ENCODE measurements at places on chromosomes 12 and 14. TPM values are rescaled to one million over a fixed set of nuclear protein-coding genes. Genes with fewer than 3 reads are reported as not detected.

- H3K36me3 ChIP-seq, result peaks cover 4% of the 10 kb centered on the region
- peaks cover 42% of the 10 kb centered on the region for H3K4me1 ChIP-seq
- no peaks in the 10 kb centered on the region for H3K27me3 ChIP-seq
- peak overlapping the region; percentile 18 for H3K4me3 ChIP-seq
Measured at GRCh38 chr12:124391340-124392261, 96.7 kb downstream of the RFLNA start.

Gene HOXC6
- not detected for total RNA-seq

Gene MYH6
- total RNA-seq, result not detected

Gene SVOP
- not detected for total RNA-seq

- no peak overlapping the region for H3K27ac ChIP-seq
- no peaks in the 10 kb centered on the region for H3K4me1 ChIP-seq
- no peak for DNase-seq
- no peak overlapping the region for H3K4me3 ChIP-seq
Measured at GRCh38 chr14:23869078-23869719, 84.4 kb upstream of the DHRS4 start.

GRCh38 chr12:118038137-118038536, 21.6 kb downstream of the RFC5 start:
- H3K4me3 ChIP-seq, result no peak overlapping the region
- DNase-seq, result no peak
- H3K4me1 ChIP-seq, result peaks cover 49% of the 10 kb centered on the region
- H3K27me3 ChIP-seq, result no peaks in the 10 kb centered on the region
- peak overlapping the region; percentile 45 for H3K27ac ChIP-seq

Gene PLEKHD1
- 0.07 TPM for total RNA-seq

- H3K27me3 ChIP-seq, result no peaks in the 10 kb centered on the region
- H3K27ac ChIP-seq, result no peak overlapping the region
- H3K4me3 ChIP-seq, result no peak overlapping the region
- no peaks in the 10 kb centered on the region for H3K4me1 ChIP-seq
- no peak for DNase-seq
Measured at GRCh38 chr12:79618848-79619404, 71.8 kb downstream of the PAWR start.

DNA sequence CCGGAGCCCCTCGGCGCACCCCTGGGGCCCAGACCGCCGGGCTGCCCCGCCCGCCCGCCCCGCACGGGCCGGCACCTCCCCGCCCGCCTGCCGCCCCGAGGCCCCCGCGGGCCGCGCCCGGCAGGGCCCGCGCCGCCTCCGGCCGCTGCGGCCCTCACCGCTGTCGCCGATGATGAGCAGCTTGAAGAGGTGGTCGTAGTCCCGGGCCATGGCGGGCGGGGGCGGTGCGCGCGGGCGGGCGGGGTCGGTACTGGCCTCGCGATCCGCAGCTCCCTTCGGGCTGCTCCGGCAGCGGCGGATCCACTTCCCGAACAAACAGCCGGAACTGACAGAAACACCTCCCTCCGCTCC, at the start of gene RAB35:
Gene RAB35 (minus strand): TSS at position 313 of the 351 bp plus-strand sequence. CDS start 103 bp downstream, at position 210.
- peak within 1 kb of the TSS; percentile 94 for H3K27ac ChIP-seq
- no peak for DNase-seq
- peak within 1 kb of the TSS; percentile 98 for H3K4me3 ChIP-seq
- H3K4me1 ChIP-seq, result peaks cover 59% of the 10 kb centered on the region
- H3K27me3 ChIP-seq, result no peaks in the 10 kb centered on the region
- H3K36me3 ChIP-seq, result peaks cover 42% of the 10 kb centered on the region

GRCh38 chr14:71103662-71104484, 196.6 kb downstream of the PCNX1 start:
- H3K27ac ChIP-seq, result peak overlapping the region; percentile 2
- no peak for DNase-seq
- H3K4me1 ChIP-seq, result peaks cover 3% of the 10 kb centered on the region
- no peak overlapping the region for H3K4me3 ChIP-seq
- H3K27me3 ChIP-seq, result no peaks in the 10 kb centered on the region
- peaks cover 19% of the 10 kb centered on the region for H3K36me3 ChIP-seq

- no peaks in the 10 kb centered on the region for H3K36me3 ChIP-seq
- no peaks in the 10 kb centered on the region for H3K4me1 ChIP-seq
- peaks cover 2% of the 10 kb centered on the region for H3K27me3 ChIP-seq
- H3K27ac ChIP-seq, result no peak overlapping the region
- DNase-seq, result no peak
- H3K4me3 ChIP-seq, result no peak overlapping the region
Measured at GRCh38 chr14:25308244-25308643, 258.3 kb upstream of the STXBP6 start.

- no peaks in the 10 kb centered on the region for H3K36me3 ChIP-seq
- H3K27me3 ChIP-seq, result no peaks in the 10 kb centered on the region
- H3K27ac ChIP-seq, result no peak overlapping the region
Measured at GRCh38 chr14:57583396-57583795, 89.7 kb upstream of the CCDC198 start.

GRCh38 chr12:65318186-65318685, 39.8 kb downstream of the MSRB3 start:
- no peak overlapping the region for H3K4me3 ChIP-seq
- H3K4me1 ChIP-seq, result no peaks in the 10 kb centered on the region
- H3K27me3 ChIP-seq, result peaks cover 4% of the 10 kb centered on the region
- DNase-seq, result no peak
- H3K36me3 ChIP-seq, result no peaks in the 10 kb centered on the region

Gene TECPR2
- total RNA-seq, result 4.7 TPM

Gene RIMKLB
- 8.6 TPM for total RNA-seq

Gene MRPS35
- 56.4 TPM for total RNA-seq

- no peaks in the 10 kb centered on the region for H3K36me3 ChIP-seq
- H3K27me3 ChIP-seq, result peaks cover 2% of the 10 kb centered on the region
- DNase-seq, result no peak
- H3K4me1 ChIP-seq, result peaks cover 8% of the 10 kb centered on the region
- H3K4me3 ChIP-seq, result no peak overlapping the region
Measured at GRCh38 chr14:100619396-100620254, 32.4 kb upstream of the BEGAIN start.

Gene TAS2R14
- 1.0 TPM for total RNA-seq

Gene CLEC4E
- total RNA-seq, result not detected

DNA sequence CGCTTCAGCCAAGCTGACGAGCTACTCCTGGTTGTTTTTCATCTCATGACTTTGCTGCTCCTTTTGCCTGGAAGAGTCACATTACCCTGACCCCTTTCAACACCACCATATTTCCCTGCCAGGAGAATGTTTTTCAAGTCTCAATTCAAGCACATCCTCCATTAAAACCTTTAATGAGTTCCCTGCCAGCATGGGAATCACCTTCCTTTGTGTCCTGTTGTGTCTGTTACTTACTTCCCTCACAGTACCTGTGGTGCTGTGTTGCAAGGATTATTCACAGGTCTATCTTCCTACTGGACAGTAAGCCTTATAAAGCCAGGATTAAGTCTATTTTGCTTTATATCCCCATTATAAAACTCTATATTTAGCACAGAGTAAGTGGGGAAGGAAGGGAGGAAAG, 13.6 kb upstream of the SLC35F4 start:
- peaks cover 1% of the 10 kb centered on the region for H3K27me3 ChIP-seq
- no peaks in the 10 kb centered on the region for H3K36me3 ChIP-seq
- no peaks in the 10 kb centered on the region for H3K4me1 ChIP-seq
- no peak for DNase-seq
- H3K4me3 ChIP-seq, result no peak overlapping the region

DNA sequence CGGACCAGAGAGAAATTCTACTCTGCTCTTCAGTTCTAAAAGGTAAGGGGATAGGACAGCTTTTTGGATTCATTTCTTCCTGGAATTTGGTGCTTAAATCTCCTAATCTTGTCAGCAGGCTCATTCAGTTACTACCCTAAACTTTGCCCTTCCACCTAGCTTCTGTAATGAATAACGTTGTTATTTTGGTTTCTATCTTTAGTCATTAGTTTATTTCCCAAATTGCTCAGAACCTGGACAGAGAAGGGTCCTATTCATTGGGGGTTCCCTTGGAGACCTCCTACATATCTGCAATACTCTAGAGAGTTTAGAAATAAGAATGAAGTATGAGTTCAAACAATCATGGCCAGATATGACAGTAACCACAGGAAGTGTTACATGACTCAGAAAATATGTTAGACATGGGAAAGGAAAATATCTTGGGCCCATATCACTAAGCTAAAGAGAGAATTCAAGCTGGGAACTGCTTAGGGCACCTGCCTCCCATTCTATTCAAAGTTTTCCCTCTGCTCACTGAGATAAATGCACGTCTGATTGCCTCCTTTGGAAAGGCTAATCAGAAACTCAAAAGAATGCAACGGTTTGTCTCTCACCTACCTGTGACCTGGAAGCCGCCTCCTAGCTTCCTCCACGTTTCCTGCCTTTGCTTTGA, 87.9 kb downstream of the GAS2L3 start:
- H3K27me3 ChIP-seq, result peaks cover 1% of the 10 kb centered on the region
- DNase-seq, result no peak
- no peak overlapping the region for H3K4me3 ChIP-seq
- H3K36me3 ChIP-seq, result no peaks in the 10 kb centered on the region

Gene PROX2
- 0.38 TPM for total RNA-seq

Gene SLC17A8
- not detected for total RNA-seq

DNA sequence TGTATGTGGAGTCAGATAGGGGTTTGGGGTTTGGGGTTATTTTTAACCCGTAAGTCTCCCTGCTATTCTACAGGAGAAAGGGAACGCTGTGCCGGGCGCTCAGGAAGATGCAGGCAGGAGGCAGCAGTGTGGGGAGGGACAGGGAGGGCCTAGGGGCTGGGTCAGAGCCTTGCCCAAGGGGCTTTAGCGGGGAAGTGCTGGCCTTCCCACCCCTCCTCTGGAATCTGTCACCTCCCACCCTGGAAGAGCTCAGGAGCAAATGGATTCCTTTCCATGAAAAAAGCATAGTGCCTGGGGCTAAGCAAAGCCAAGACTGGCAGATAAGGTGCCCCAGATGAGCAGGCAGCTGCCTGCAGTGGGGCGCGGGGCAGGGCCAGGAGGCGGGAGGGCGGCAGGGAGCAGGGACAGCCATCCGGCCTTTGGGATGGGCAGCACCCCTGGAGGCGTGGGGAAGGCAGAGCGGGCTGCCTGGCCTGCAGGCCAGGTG, 7.3 kb upstream of the INF2 start:
- H3K4me3 ChIP-seq, result no peak overlapping the region
- no peak for DNase-seq
- peaks cover 36% of the 10 kb centered on the region for H3K4me1 ChIP-seq
- no peak overlapping the region for H3K27ac ChIP-seq
- H3K36me3 ChIP-seq, result no peaks in the 10 kb centered on the region

GRCh38 chr12:95102916-95103671, 29.7 kb upstream of the NR2C1 start:
- peak overlapping the region; percentile 57 for H3K27ac ChIP-seq
- DNase-seq, result peak; percentile 62
- no peak overlapping the region for H3K4me3 ChIP-seq
- H3K27me3 ChIP-seq, result no peaks in the 10 kb centered on the region

Gene SYT1
- total RNA-seq, result not detected

Gene SLC7A7
- not detected for total RNA-seq

- DNase-seq, result no peak
- H3K4me1 ChIP-seq, result peaks cover 2% of the 10 kb centered on the region
- no peak overlapping the region for H3K27ac ChIP-seq
- no peak overlapping the region for H3K4me3 ChIP-seq
Measured at GRCh38 chr12:39935275-39935674, 170.6 kb downstream of the SLC2A13 start.

DNA sequence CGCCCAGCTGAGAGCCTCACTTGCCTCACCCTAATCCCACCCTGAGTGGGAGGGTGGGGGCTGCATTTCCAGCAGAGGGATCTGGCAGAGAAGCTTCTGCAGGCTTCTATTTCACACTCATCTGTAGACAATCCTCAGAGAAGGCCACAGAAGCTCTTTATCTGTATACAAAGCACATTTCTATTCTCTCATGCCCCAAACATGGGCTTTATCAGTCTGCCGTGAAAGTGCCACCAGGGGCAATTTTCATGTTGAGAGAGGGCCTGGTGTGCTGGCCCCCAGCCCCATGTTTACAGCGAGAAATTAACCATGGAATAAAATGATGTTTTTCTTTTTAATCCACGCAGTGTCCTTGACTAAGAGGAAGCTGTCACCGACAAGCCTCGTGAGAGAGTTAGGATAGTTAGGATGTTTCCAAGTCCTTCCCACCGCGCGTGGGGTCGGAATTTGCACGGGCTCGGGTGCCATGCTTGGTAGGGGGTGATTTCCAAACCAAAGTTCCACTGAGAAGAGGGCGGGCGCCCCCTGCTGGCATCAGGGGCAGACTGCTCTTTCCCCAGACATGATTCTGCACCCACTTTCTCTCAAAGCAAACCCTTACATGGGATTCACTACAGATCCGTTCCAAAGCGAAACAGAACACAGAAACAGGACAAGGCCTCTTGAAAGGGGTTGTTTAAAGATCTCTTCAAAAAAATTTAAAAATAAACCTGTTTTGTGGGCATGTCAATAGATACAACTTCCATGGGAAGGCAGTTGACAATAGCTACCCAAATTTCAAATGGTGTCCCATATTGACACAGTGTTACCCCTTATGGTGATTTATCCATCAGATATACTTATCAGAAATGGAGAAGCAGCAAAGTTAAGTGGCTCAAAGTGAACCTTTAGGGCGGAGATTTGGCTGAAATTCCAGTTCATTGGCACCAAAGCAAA, 19.4 kb downstream of the BDKRB1 start:
- H3K27ac ChIP-seq, result no peak overlapping the region
- H3K36me3 ChIP-seq, result no peaks in the 10 kb centered on the region
- H3K4me1 ChIP-seq, result peaks cover 2% of the 10 kb centered on the region
- peak; percentile 78 for DNase-seq

Gene BRI3BP
- total RNA-seq, result 22.3 TPM

- H3K27ac ChIP-seq, result no peak overlapping the region
- no peak overlapping the region for H3K4me3 ChIP-seq
- no peaks in the 10 kb centered on the region for H3K36me3 ChIP-seq
- H3K27me3 ChIP-seq, result no peaks in the 10 kb centered on the region
Measured at GRCh38 chr12:103848143-103848542, 7.1 kb upstream of the NT5DC3 start.

GRCh38 chr14:104431351-104431928, 148.1 kb upstream of the C14orf180 start:
- DNase-seq, result no peak
- H3K4me1 ChIP-seq, result no peaks in the 10 kb centered on the region
- peaks cover 4% of the 10 kb centered on the region for H3K27me3 ChIP-seq
- H3K27ac ChIP-seq, result no peak overlapping the region
- no peaks in the 10 kb centered on the region for H3K36me3 ChIP-seq

Gene HPD
- not detected for total RNA-seq

DNA sequence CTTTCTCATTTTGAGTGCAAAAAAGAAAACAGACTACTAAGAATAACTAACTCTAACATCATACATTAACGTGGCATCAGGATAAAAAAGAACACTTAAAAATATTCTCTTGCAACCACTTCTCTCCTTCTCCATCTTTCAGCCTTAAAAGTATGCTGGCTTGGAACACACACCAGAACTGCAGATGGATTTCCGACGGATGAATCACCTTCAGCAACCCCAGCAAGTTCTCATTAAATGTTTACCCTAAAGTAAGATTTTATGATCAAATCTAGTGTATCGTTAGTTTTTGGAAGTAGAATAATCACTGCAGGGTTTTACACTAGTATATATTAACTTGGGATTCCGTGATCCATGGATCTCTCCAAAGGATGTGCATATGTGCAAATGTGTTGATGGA, 1.2 kb downstream of the NEK9 start:
- H3K36me3 ChIP-seq, result peaks cover 17% of the 10 kb centered on the region
- no peaks in the 10 kb centered on the region for H3K27me3 ChIP-seq
- peak overlapping the region; percentile 99 for H3K4me3 ChIP-seq
- H3K4me1 ChIP-seq, result peaks cover 46% of the 10 kb centered on the region
- DNase-seq, result no peak

Gene CIROP
- total RNA-seq, result not detected

GRCh38 chr14:105475269-105476096, 862 bp downstream of the CRIP2 start:
- no peak overlapping the region for H3K27ac ChIP-seq
- peaks cover 20% of the 10 kb centered on the region for H3K4me1 ChIP-seq

Gene KRT83
- not detected for total RNA-seq
